Activated CD8-positive, alpha-beta memory T cell treated with anti-CD3 and anti-CD28 coated beads for 1 hour (primary cell): ENCODE measurements at places on chromosomes 4 and X.

- DNase-seq: no peak
These were observed 45.5 kb upstream of the XIAP start for GRCh38 chrX:123814343-123814742.

DNA sequence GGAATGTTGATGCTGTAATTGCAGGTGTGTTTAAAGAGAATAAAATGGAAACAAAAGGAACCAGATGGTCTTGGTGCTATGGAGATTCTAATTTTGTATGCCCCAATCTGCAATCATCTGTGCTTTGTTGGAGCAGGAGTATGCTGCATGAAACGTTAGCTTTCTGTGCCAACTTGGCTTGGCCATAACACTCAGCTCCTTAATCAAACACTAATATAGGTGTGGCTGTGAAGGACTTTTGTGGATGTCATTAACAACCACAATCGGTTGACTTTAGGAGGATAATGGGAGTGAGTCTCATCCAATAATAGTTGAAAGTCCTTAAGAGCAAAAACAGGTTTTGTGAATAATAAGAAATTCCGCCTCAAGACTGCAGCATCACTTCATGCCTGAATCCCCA lies 399.2 kb downstream of the NLGN4X start:
- DNase-seq: no peak

- no peak for DNase-seq
These were observed 127.3 kb downstream of the NDST4 start for GRCh38 chr4:114986133-114986532.

GRCh38 chrX:47170861-47171692 lies 22.6 kb upstream of the UBA1 start:
- DNase-seq: no peak

DNA sequence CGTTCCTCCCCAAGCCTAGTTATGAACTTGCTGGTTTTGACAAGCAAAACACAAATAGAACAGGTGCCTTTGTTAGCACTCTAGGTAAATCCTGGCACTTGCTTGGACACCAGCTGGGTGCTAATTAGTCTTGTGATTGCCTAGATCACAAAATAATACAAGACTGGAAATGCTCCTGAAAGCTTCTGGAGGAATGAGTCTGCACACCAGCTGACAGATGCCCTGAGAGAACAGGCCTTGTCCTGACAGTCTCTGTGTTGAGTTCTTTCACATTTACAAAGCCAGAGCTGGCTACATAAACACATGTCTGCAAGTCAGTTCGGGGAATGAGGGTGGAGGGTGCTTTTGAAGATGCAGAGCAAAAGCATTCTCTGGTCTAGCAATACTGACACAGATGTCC lies 93.8 kb downstream of the ELOVL6 start:
- DNase-seq: no peak

DNA sequence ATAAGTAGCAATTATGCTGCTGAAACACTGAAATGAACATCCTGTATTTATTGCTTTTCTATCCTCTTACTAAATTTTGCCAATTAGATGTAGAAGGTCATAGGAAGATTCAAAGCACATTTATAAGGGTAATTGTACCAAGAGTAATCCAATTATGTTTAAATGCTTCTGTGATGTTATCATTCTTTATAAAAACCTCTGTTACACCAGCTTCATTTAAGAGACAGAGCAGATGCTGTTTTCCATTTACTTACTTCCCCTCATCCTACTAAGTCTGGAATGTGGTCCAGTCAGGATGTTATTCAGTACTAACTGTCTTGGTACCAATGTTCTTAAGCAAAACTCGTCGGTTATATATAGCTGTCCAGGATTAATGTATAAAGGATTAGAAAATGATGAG lies 539.6 kb downstream of the PDHA2 start:
- DNase-seq: no peak

- no peak for DNase-seq
These were observed 61.2 kb upstream of the DAPP1 start for GRCh38 chr4:99755223-99755944.

- no peak for DNase-seq
These were observed 22.6 kb downstream of the WDR1 start for GRCh38 chr4:10093801-10094552.

GRCh38 chr4:38470735-38471262 lies 193.2 kb upstream of the KLF3 start:
- DNase-seq: no peak

DNA sequence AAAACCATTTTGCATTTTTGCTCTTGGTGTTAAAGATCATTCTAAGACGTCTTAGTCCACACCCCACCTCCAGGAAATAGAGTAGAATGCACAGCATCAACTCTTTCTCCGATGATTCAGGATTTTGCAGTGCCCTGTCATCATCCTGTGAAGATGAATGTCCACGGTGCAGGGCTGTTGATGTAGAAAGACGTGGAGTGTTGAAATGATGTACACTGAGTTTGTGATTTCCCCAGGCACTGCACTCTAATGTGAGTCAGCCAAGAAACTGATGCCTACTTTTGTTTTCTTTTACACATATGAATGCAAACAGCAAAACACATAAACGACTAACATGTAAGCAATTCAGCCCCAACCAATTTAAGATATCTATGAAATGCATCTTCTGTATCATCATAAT lies 10.5 kb downstream of the LGI2 start:
- no peak for DNase-seq

DNA sequence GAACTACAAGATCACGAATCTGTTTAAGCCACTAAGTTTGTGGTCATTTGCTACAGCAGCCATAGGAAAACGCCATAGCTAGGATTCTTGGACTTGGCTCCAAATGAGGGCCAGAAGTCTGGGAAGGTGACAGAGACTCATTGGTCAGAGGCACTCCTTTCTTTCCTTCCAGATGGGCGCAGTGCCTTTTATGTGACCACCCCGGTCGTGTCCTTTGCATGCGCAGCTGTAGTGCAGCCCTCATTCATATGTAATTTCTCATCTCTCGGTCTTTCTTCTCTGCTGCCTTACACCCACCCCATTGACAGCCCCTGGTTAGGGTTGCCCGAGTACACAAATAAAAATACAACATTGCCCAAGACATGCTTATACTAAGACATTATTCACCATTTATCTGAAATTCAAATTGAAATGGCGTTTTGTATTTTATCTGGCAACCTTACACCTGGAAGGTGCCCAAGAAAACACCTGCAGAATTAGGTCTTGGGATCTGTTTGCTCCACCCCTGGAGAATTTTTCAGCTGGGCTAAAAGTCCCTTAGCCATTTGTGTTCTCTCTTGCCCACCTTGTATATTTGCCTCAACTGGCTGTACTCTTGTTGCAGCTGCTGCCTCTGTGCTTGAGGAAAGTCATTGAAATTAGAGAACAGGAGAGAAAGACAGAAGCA lies 21.9 kb downstream of the CCKAR start:
- no peak for DNase-seq

- no peak for DNase-seq
These were observed 76.5 kb downstream of the ITM2A start for GRCh38 chrX:79290596-79290995.

- DNase-seq: no peak
These were observed 5.4 kb downstream of the CPE start for GRCh38 chr4:165384186-165384585.

GRCh38 chr4:24209131-24209530 lies 319.3 kb upstream of the PPARGC1A start:
- no peak for DNase-seq

GRCh38 chrX:121365572-121366161 lies 318.3 kb downstream of the GLUD2 start:
- DNase-seq: no peak

DNA sequence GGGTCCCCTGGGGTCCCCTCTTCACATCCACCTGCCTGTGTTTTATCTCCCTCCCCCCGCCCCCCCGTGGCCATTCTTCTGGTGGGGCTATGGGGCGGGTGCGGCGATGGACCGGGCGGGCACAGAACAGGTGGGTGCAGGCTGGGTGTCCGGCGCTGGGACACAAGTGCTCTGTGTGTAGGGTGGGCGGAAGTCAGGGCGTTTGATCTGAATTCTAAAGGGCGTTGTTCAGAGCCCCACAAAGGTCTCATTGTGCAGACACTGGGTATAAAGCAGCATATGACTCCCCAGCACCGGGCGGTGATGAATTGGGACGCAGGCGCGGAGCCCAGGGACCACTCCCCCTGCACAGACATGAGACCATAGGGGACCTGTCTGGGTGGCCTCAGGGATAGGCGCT lies at the start of gene GJB1:
TSS of gene GJB1 (plus strand) at position 296 of the 400 bp plus-strand sequence. CDS start 484 bp downstream, outside the sequence.
- no peak for DNase-seq

DNA sequence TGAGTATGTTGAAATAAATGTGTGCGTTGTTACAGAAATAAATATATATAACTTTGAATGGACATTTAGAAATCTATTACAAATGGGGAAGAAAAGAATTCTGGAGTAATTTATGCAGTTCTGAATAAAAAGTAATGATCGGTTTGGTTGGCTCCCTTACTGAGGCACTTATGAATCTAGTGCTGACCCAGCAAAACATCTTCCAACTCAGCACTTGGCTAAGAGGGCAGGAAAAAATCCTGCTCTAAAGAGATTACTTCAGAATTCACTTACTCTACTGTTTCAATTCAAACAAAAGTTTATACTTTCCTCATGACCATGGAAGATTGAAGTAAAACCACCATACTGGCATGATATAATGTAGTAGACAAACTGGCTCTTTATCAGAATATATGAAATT lies 123.9 kb upstream of the RXFP1 start:
- DNase-seq: no peak

GRCh38 chrX:17732138-17732783 lies 5.0 kb upstream of the SCML1 start:
- no peak for DNase-seq

DNA sequence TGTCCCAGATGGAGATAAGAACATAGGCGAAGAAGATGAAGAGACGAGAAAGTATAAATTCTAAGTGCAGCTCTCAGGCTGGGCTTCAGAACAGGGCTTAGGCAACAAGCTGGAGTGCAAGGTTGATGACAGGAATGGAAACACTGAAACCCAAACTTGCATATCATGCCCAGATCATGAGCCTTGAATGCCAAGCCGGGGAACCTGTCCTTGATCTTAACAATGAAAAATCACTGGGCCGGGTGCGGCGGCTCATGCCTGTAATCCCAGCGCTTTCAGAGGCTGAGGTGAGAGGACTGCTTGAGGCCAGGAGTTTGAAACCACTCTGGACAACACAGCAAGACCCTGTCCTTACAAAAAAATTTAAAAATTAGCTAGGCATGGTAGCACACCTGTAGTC lies 17.2 kb downstream of the AFAP1 start:
- no peak for DNase-seq

GRCh38 chrX:7996851-7997250 lies 69.6 kb upstream of the PNPLA4 start:
- no peak for DNase-seq

- no peak for DNase-seq
These were observed 47.0 kb upstream of the MID1IP1 start for GRCh38 chrX:38754102-38754790.

- DNase-seq: no peak
These were observed 1862.5 kb upstream of the TENM3 start for GRCh38 chr4:180380733-180381132.

DNA sequence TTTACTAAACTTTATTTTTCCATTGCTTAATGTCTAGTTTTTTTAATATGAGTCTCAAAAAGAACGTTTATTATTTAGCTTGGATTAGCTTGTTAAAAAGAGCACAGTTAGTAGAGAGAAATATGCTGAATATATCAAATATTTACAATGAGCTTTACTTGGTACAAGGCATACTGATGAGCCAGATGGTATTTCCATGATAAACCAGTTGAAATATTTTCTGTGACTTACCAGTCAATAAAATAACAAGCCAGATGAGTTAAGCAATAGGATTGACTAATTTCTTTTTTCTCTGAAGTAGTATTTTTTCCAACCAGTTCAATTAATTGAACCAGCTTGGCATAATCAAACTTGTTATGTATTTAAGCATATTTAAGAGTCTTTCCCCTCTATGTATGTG lies 134.1 kb downstream of the KLHL34 start:
- no peak for DNase-seq

DNA sequence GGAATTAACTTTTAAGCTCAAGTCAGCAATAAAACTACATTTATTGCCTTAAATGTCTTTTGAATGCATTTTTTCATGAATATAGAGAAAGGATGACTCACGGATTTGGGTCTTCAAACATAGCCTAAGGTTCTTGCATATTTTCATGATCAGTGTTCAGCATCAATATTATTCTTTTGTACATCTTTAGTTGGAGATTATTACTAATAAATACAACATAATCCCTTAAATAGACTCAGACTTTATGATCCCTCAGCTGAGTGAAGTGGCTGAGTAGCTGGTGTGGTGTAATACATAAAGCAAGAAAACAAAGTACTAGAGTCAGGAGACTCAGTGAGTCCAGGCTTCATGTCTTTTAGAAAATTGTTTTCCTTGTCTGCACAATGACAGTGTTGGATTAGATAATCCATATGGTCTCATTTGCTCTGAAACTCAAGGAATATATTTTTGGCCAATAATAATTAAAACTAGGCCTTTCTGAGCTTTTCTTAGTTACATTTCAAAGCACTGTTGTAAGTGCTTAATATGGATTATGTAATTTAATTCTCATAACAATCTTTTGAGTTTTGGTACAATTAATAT lies 78.3 kb upstream of the UNC5C start:
- no peak for DNase-seq

DNA sequence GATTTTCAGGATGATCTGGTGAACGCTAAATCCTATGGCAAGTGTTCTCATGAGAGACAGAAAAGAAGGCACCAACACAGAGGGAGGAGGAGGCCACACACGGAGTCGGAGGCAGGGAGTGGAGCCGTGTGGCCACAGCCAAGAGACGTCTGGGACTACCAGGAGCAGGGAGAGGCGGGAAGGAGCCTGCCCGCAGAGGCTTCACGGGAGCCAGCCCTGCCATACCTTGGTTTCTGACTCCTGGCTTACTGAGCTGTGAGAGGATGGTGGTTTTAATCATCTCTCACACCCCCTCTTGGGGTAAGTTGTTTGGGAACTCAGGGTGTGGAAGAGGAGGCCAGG lies 33.5 kb upstream of the GPR78 start:
- no peak for DNase-seq

- DNase-seq: no peak
These were observed 91.3 kb downstream of the SPOCK3 start for GRCh38 chr4:167143018-167143417.

DNA sequence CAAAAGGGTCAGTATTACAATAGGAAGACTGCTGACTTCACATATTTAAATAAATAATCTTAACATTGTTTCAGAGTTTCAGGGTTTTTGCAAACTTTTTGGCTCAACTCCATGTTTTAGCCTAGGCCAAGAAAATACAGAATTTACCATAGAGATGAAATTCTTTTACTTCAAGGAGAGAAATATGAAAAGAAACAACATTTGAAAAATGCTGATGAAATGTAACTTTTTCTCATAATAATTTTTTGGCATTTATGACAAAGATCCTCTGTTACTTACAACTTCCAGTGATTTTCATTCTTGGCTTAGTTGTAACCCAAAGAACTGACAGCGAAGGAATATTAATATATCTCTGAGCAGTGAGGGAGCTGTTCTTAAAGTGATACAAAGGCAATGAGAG lies 316.1 kb upstream of the EMCN start:
- DNase-seq: no peak

GRCh38 chrX:77014377-77015372 lies 432.5 kb upstream of the FGF16 start:
- DNase-seq: no peak

DNA sequence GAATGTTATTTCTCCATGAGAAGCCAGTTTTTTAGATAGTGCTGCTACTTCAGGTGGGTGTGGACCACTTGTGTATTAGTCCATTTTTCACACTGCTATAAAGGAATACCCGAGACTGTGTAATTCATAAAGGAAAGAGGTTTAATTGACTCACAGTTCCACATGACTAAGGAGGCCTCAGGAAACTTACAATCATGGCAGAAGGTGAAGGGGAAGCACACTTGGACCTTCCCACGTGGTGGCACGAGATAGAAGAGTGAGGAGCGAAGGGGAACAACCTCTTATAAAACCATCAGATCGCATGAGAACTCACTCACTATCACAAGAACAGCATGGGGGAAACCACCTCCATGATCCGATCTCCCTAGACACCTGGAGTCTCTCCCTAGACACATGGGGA lies 3.4 kb upstream of the PPID start:
- DNase-seq: no peak
